Tibial artery (tissue), 4 donors: ENCODE measurements at places on chromosomes 12 and 14.

DNA sequence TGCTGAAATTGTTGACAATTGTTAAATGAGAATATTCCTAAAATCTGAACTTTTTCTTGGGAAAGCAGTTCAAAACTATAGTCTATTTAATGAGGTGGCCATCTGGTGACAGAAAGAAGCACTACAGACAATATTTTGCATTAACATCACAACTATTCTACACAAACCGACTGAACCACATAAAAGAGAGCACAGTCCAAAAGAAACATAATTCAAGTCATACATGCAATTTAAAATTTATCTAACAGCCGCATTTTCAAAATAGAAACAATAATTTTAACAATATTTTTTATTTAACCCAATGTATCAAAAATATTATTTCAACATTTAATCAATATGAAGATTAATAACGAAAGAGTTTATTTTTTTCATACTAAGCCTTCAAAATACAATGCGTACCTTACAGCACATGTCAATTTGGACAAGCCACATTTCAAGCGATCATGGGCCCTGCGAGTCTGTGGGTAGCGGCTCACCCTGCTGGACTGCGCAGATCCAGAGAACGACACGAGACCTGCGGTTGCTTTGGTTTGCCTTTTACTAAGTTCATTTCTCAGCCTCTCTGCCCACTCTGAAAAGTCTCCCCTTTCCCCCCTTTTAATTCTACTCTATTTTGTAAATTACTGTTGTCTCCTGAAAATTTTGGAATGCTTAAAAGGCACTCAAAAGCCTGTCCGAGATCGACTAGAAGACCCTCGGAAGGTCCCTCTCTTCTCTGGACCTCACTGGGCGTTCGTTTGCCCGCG, 947 bp upstream of the LRRC9 start:
- peak; percentile 66 for DNase-seq

DNA sequence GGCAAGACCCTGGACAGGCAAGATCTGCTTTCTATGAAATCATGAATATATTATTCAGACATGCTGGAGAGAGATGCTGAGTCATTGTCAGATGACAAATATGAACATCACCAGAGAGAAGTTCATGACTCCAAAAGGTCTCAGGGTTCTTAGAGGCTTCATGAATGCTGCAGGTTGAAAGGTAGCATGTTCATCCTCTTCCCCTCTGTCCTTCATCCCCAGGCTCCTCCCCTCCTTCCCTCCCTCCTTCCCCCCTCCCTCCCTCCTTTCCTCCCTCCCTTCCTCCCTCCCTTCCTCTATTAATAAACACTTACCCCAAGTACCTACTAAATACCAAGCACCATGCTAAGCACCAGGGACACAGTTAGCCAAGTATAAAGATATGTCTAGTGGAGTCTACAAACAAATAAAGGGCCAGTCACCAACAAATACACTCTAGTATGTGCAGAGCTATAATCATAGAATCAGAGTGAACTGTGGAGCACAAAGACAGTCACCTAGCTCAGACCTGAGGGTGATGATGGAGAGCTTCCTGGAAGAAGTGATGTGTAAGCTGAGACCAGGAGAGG, 46.2 kb downstream of the RPH3A start:
- DNase-seq = no peak

GRCh38 chr12:25124493-25124892, 70.5 kb downstream of the DNAI7 start:
- DNase-seq = no peak

DNA sequence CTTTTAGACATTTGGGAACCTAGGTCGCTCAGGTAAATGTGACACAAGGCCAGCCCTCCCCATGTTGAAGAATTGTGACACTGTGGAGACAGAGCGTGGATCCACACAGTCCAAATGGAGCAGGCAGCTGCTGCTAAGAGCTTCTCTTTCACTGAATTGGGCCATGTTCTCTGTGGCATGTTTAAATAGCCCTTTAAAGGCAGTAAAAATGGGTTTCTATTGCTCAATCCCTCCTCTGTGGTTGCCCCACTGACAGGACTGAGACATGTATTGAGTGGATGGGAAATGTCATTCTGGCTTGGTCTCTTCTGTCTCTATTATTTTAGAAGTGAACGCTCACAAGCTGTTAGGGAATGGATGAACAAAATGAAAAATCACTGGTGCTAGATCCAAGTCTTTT, 84.0 kb upstream of the PRICKLE1 start:
- DNase-seq = no peak

- DNase-seq = no peak
These were observed 2.5 kb upstream of the TEP1 start for GRCh38 chr14:20415782-20416206.

- DNase-seq = no peak
These were observed 13.6 kb upstream of the TFCP2 start for GRCh38 chr12:51186465-51187085.

- no peak for DNase-seq
These were observed 30.3 kb upstream of the CLIP1 start for GRCh38 chr12:122452701-122453285.

DNA sequence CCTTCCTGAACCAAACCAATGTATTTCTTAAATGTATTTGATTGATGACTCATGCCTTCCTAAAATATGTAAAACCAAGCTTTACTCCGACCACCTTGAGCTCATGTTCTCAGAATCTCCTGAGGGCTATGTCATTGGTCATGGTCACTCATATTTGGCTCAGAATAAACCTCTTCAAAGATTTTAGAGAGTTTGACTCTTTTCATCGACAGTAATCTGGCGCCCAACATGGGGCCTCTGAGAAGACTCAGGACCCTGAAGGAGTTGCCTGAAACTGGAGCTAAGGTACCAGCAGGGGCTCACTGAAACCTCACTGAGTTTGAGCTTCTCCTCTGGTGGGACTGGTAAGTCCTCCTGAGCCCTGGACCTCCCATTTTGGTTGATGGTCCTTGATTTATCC, 17.2 kb upstream of the PSMC1 start:
- DNase-seq = no peak

DNA sequence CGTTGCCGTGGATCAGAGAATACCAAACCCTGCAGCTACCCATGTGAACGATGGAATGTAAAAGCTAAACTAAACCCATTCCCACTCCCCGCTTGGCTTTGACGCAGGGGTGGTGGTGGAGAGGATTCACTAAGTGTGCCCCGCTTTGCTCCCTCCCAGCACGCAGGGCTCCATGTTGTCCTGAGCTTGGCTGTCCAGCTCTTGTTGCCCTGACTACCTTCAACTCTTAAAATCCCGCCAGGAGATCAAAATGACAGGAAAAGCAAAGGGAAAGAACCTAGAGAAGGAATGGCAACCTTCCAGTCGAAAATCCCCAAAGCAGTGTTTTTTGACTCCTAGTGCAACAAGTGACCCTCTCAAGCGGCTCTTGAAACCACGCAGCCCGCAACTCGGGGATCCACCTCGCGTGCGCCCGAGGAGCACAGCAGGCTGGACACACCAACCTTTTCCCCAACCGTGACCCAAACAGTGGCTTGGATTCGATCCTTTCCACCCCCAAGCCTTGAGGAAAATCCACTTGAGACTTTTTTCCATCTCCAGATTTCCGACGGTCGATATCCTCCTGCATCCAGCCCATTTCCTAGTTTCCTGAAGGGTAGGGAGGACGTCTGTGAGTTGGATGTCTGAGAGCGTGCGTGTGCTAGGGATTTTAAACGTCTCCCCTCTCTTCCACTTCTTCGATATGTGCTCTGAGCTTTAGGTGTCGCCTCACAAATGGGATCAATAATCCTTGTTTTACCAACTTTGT, 1.4 kb downstream of the SYT10 start:
- no peak for DNase-seq

- no peak for DNase-seq
These were observed 116.2 kb downstream of the DENND5B start for GRCh38 chr12:31474751-31475150.

- peak; percentile 30 for DNase-seq
These were observed 335.0 kb downstream of the PCNX1 start for GRCh38 chr14:71242237-71242748.

GRCh38 chr14:104523546-104523935, 56.0 kb upstream of the C14orf180 start:
- no peak for DNase-seq

- no peak for DNase-seq
These were observed 22.5 kb downstream of the MRPS35 start for GRCh38 chr12:27733052-27733656.

- no peak for DNase-seq
These were observed 696.8 kb upstream of the LRFN5 start for GRCh38 chr14:40909906-40910305.

- DNase-seq = no peak
These were observed 496.5 kb downstream of the VRK1 start for GRCh38 chr14:97293659-97294058.

GRCh38 chr14:88765130-88765529, 27.6 kb downstream of the EML5 start:
- DNase-seq = no peak

GRCh38 chr12:93108985-93109384, 179.9 kb upstream of the EEA1 start:
- no peak for DNase-seq

GRCh38 chr14:92649934-92650545, 98.4 kb downstream of the LGMN start:
- peak; percentile 74 for DNase-seq

DNA sequence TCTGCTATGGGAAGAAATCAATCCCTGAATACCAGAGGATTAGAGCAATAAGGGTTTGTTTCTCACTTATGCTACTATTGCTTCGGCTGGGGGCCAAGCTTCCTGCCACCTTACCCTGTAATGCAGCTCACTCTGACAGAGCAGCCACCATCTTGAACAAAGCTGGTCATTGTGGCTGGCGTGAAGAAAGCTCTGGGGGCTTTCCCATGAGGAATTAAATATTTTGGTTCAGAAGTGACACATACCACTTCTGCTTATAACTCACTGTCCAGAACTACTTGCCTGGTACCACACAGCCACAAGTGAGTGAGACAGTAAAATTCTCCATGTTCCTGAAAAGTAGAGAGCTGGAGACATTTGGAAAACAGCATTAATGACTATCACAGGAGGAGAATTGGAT, 82.6 kb downstream of the GALNT8 start:
- no peak for DNase-seq
